Stimulated activated CD8-positive, alpha-beta memory T cell treated with anti-CD3 and anti-CD28 coated beads, Interleukin-15, amount 100 ng/mL, for 48 hours (primary cell): ENCODE measurements at places on chromosomes 5 and 9.

GRCh38 chr5:172802567-172803176 lies 31.4 kb upstream of the ERGIC1 start:
- DNase-seq: no peak

GRCh38 chr5:180739271-180739670 lies 587 bp downstream of the OR2Y1 start:
- no peak for DNase-seq

DNA sequence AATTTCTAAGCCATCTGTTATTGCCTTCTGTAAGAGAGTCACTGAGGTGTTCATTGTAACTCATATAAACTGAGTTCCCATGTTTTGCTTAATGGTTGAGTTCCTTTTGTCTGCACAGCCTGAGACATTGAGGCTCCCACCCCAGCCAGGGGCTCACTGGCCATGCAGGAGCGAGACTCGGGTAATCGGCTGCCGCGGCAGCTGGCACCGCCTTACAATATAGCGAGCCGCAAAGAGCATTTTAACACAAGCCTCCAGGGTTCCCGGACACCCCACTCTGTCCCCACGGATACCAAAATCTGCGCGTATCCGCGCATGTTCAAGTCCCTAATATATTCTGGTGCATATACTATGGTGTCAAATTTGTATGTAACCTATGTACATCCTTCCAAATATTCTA lies 24.4 kb upstream of the GLDC start:
- no peak for DNase-seq

- DNase-seq: no peak
Observed at GRCh38 chr5:88952344-88952743, 69.4 kb upstream of the MEF2C start.

DNA sequence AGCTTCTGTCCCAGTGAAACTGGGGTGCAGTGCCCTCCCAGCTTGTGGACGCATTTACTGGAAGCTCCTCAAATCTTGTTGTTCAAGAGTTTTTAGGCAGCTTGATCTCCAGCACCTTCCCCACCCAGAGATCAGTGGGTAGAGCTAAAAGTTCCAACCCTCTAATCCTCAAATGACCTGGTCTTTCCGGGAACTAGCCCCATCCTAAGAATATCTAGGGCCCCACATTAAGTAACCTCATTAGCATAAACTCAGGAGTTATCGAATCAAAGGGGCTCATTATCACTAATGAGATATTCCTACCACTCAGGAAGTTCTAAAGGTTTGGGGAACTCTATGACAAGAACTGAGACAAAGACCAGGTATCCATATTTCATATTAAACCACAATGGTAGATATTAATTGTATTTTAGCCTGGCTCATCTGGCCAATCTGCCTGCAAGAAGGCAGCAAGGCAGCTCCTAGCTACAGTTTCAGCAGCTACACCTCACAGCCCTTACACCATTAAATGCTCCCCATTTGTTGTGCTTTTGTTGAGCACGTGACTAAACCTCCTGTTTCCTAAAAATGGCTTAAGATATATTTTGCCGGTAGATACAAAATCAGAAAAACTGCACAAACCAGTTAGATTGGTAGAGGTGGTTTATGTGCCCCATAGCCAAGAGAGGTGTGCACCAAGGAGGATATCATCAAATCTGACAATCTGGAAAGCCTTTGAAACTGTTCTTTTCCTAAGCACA lies 24.6 kb upstream of the SLC22A5 start:
- no peak for DNase-seq
